Esophagus squamous epithelium (tissue), 5 donors: ENCODE measurements at places on chromosomes 5 and 9.

DNA sequence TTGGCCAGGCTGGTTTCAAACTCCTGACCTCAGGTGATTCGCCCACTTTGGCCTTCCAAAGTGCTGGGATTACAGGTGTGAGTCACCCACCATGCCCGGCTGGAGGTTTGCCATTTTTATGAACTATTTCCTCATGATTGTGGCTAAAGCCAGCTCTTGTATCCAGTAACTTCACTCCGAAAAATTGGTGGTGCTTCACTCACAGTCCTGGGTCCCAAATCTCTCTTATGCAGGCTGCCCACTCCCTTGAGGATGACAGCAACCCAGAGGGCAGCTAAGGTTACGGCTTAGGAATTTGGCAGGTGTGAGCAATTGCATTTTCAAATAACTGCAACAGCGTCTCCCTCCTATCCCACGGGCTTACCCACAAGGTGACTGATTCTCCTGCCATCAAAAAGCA is 23.4 kb upstream of the FUBP3 start:
- DNase-seq: no peak

DNA sequence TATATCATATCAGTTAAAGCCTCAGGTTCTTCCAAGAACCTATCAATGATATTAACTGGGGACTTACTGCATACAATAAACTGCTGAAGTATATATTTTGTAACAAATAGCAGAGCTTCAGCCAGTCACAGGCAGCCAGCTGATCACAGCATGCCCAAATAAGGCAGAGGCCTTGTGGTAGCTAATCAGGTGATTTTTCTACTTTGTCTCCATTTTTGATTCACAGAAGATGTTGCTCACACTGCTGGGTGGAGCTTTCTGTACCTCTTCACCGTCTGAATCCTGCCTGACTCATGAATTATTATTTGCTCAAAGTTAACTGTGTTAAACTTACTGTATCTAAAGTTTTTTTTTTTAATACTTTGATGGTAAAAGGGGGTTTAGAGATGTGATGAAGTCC is 357.4 kb downstream of the PSAT1 start:
- no peak for DNase-seq

DNA sequence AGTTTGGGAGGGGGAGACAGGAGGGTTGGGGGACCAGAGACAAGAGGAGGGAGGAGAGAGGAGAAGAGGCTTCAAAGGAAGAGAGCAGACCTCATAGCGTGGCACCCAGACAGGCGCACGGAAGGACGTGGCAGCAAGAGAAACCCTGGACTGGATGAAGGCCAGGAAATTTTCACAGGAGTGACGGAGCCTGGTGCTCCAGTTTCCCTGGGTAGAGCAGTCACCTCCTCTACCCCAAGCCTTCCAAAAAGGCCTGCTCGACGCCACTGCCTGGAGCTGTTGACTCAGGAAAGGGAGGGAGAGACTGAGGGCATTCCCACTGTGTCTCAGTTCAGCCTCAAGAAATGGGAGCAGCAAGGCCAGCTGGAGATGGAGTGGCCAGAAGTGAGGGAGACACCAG is 19.3 kb downstream of the AK8 start:
- DNase-seq: no peak

GRCh38 chr5:168770036-168770498 is 190.9 kb upstream of the PANK3 start:
- DNase-seq: no peak

GRCh38 chr9:20744036-20744630 is 60.1 kb downstream of the FOCAD start:
- DNase-seq: no peak

DNA sequence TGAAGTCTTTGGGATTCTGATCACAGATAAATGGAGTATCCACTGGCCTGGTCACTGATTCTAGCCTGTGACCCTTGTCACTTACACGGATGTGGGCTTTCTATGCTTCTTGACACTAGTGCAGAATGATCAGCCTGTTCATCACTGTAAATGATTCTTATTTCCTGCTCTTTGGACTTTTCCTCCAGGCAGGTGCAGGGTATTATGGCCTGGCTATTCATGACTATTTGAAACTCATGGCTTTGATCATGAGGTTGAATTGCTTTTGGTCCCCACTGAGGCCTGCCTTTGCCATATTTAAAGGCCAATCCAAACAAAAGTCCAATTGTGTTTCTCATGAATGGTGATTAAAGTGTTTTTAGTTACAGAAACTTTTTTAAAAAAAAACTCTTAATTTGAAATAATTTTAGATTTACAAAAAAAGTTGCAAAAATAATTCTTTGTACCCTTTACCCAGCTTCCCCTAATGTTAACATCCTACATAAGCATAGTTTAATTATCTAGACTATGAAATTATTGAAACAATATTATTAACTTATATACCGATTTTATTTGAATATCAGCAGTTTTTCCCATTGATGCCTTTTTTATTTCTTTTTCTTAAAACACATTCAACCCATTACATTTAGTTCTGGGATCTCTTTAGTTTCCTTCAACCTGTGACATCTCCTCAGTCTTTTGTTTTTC is 68.1 kb downstream of the GALNT10 start:
- no peak for DNase-seq

- no peak for DNase-seq
These were observed 2.4 kb downstream of the CHMP5 start for GRCh38 chr9:33267151-33267767.

GRCh38 chr5:172833372-172833685 is 722 bp upstream of the ERGIC1 start:
- DNase-seq: no peak

GRCh38 chr9:136950656-136951276 is 1.3 kb upstream of the LCN12 start:
- no peak for DNase-seq

DNA sequence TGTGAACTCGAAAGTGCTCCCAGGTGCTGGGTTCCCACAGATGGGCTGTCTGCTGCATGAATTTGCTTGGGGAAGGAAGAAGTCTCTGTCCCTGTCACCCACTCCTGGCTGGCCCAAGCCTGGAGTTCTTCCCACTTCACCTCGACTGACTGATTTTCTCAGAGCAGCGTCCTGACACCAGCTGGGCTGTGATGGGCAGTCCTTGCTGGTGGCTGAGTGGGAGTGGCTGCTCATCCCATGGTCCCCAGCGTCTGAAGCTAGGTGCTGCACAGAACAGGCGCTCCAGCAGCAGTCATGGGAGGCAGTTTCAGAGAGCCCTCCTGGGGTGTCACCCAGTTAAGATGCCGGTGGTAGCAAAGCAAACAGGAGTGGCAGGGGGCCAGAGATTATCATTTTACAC is 10.1 kb upstream of the NEURL1B start:
- no peak for DNase-seq

- no peak for DNase-seq
These were observed 14.7 kb downstream of the ERP44 start for GRCh38 chr9:100084128-100084453.

- no peak for DNase-seq
These were observed 29.4 kb upstream of the UBE2D2 start for GRCh38 chr5:139531772-139532169.

DNA sequence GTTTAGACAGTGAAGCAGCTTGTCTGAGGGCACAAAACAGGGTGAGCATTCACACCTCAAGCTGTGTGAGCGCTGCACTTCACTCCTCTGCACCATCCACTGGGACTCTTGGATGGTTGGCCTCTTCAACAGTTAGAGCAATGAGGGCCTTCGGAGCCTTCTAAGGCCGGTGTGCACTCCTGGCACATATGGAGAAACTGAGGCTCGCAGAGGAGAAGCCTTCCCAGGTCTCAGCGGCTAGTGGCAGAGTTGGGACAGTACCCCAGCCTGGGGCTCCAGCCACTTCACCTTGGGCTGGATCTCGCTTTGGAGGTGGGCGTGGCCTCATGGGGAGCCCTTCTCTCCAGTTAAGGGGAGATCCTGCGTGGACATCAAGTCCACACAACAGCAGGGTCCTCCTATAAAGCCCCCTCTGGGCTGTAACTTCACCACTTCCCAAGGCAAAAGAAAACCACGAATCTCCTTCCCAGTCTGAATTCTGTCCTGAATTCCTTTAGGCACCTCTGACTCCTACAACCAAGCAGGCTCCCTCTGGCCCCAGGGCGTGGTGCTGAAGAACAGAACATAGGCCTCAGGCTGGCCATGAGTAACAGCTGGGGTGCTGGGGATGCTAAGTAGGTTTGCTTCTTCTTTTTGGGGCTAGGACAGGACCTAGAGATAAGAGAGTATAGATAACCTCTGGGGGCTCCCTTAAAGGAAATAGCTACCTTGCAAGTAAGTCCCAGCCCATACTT is 30.5 kb upstream of the CSF1R start:
- no peak for DNase-seq

GRCh38 chr5:72109062-72109411 is 1.8 kb downstream of the MAP1B start:
- no peak for DNase-seq

GRCh38 chr5:142720641-142721271 is 34.9 kb upstream of the FGF1 start:
- DNase-seq: no peak

- DNase-seq: no peak
These were observed 404.8 kb downstream of the TLR4 start for GRCh38 chr9:118108971-118109370.

GRCh38 chr9:33294670-33295432 is 4.5 kb downstream of the NFX1 start:
- DNase-seq: no peak

- DNase-seq: no peak
These were observed at the start of gene SYNPO for GRCh38 chr5:150640311-150641005. Gene SYNPO (plus strand): TSS chr5:150640660. CDS start chr5:150648276, 7,616 bp downstream.

GRCh38 chr9:110414471-110414870 is 76.8 kb upstream of the TXNDC8 start:
- DNase-seq: no peak

DNA sequence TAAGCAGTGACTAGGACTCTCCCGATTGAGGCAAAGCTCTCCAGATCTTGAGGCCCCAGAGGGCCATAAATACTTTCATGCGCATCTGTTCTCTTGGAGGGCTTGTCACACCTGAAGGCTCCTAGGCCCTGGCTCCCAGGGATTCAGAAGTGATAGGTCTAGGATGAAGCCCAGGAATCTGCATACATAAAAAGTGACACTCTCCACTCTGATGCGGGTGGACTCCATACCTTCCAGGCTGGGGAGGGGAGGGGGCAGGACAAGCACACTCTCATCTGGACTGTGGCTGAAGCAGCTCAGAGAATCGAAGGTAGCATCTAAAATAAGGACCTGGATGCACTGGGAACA is 9.1 kb upstream of the CYSTM1 start:
- DNase-seq: no peak

DNA sequence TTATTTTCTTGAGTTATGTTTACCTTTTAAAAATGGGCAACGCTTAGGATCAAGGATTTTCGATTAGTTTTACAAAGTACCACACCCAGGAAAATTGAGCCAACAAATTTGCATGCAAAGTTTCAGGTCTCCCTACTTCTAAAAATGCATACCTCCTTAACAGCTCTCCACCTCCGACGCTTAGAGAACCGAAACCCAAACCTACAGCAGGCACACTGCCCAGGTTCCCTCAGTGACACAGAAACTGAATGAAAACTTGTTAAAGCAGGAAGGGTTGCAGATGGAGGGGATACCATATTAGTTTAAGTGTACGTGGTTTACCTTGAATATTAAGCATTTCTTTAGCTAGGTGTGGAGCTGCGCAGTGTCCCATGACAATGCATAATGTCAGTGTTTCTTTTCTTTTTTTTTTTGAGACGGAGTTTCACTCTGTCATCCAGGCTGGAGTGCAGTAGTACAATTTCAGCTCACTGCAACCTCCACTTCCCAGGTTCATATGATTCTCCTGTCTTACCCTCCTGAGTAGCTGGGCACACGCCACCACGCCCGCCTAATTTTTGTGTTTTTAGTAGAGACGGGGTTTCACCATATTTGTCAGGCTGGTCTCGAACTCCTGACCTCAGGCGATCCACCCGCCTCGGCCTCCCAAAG is 1.6 kb upstream of the SUB1 start:
- no peak for DNase-seq

GRCh38 chr5:59856358-59856757 is 37.2 kb downstream of the PDE4D start:
- DNase-seq: no peak

GRCh38 chr9:81097131-81097847 is 592.1 kb downstream of the TLE1 start:
- DNase-seq: no peak

GRCh38 chr5:163914910-163915309 is 409.5 kb downstream of the MAT2B start:
- DNase-seq: peak; percentile 16

GRCh38 chr5:130017173-130017572 is 112.9 kb downstream of the CHSY3 start:
- no peak for DNase-seq

GRCh38 chr9:84991514-84991870 is 322.0 kb downstream of the NTRK2 start:
- no peak for DNase-seq

- peak; percentile 4 for DNase-seq
These were observed 132.5 kb upstream of the HAND1 start for GRCh38 chr5:154610321-154611154.

DNA sequence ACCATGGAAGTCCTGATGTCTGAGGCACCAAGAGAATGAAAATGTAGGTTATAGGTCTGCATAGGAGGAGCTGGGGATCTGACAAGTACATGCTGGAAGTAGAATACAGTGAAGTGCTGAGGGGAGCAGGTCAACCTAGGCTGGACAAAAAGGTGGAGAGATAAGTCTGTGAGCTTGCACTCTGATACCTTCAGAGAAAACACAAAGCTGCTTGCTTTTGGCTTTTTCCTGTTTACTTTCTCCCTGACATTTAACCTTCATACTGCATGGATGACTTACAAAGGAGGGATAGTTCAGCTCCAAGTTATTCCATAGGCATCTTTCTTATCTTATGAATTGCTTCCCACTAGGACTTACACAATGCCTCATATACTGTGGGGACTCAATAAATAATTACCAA is 256.7 kb upstream of the NREP start:
- no peak for DNase-seq

DNA sequence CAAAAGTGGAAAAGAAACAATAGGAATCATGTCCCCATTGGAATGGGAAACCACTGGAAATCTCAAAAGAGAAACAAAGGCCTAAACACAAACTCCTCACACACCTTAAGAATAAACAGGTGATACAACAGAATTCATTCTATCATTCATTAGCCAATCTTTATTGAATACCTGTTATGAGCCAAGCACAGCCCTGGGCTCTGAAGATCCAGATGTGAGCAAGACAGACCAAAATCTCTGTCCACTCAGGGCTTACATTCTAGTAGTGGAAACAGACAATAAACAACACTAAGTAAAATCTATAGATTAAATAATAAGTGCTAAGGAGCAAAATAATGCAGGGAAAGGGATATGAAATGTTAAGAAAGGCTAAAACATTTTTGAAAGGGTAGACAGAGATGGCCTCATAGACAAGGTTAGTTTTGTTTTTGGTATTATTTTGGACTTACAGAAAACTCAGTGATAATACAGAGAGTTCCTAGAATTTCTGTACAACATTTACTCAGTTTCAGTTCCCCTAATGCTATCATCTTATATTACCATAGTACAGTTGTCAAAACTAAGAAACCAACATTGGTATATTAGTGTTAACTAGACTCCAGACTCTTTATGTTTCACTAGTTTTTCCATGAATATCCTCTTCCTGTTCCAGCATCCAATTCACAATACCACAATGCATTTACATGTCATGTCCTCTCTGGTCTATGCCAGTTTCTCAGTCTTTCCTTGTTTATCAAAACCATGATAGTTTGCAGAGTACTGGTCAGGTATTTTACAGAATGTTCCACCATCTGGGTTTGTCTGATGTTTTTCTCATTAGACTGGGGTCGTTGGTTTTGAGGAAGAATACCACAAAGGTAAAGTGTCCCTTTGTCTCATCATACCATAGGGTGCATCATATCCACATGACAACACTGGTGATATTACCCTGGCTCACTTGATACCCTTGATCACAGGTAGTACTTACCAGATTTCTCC is 103.7 kb downstream of the SIL1 start:
- no peak for DNase-seq

- no peak for DNase-seq
These were observed 151.6 kb downstream of the MACIR start for GRCh38 chr5:103410172-103410571.
